ENCODE measurements at places on chromosomes 5 and 9.

DNA sequence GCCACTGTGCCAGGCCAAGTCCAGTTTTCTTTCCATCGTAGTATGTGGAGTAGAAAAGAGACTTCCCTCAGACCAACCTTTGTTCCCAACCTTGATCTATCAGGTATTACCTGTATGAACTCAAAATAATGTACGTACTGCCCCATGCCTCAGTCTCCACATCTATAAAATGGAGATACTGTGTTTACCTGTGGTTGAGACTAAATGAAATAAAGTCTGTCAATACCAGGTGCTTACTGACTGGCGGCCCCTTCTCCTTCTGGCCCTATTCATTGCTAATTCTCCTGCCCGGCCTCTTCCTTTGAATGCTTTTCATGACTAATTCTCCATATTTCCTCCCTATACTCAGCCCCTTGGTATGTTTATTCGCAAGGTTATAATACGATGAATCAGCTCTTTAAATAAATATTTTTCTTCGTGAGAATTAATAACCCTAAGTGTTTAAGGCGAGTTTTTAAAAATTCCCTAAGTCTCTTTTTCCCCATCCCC is 89.6 kb upstream of the BASP1 start:
- DNase-seq = no peak

- DNase-seq = no peak
These were observed 189.4 kb downstream of the GOLPH3 start for GRCh38 chr5:31984691-31985090.

DNA sequence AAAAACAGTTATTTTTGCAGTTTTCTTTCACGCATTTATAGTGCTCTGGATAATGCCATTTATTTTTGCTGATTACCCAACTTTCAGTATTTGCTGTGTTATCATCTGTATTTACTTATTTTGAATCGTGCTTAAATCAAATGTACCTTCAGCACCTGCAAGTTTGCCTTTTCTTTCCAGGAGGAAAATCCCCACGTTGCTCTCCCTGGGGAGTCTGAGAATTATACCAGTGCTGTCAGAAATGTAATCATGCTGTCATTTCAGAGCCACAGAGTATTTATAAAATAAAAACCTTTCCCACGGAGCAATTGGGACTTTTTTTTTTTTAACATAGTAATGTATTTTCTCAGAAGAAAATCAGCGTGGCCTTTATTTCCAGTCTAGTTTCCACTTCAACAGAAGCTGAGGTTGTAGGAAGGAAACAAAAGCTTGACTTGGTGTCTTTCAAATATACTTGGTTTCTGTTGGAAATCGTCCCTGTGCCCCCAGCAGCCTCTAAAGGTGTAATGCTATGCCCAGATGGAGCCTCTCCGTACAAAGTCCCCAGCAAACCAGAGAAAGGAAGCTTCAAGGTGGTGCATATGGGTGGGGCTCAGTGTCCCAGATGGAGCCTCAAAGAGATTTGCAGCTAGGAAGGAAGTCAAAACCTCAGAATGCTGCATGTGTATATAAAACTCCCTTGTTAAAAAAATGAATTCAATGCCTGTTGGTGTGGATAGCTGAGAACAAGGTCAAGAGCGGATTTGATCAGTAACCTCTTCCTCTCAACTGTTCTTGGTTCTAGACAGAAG is 2.1 kb downstream of the GPR150 start:
- no peak for DNase-seq

- DNase-seq = no peak
These were observed 41.9 kb downstream of the ZNF354A start for GRCh38 chr5:178688551-178688950.

GRCh38 chr9:131530920-131531832 is at the start of gene UCK1:
UCK1 (minus strand) TSS chr9:131531263; CDS start chr9:131531174, 89 bp downstream.
- DNase-seq = peak; percentile 59

DNA sequence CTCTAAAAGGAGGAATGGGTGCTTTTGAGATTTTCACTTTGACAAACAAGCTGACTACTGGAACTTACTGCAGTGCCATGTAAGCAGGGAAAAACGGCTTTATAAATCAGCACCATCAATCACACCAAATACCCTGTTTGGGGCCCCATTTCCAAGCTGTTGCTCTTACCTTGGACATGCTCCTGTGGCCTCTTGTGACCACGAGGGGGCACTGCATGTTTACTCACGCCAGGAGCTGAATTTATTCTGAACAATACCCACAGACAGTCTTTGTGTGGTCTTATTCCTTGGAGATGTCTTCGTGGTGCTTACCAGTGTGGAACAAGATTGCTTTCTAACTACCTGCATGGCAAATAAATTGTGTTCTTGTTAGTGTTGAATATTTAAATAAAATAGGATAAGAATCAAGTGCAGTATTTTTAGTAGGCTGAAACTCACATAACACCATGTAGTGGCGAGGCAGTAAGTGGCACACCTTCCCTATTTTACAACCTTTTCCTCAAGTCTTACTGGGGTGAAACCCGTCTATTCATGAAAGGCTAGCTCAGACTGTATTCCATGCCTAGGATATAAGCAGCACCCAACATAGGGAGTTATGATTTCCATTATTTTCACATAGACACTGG is 155.5 kb upstream of the NMUR2 start:
- DNase-seq = peak; percentile 1

DNA sequence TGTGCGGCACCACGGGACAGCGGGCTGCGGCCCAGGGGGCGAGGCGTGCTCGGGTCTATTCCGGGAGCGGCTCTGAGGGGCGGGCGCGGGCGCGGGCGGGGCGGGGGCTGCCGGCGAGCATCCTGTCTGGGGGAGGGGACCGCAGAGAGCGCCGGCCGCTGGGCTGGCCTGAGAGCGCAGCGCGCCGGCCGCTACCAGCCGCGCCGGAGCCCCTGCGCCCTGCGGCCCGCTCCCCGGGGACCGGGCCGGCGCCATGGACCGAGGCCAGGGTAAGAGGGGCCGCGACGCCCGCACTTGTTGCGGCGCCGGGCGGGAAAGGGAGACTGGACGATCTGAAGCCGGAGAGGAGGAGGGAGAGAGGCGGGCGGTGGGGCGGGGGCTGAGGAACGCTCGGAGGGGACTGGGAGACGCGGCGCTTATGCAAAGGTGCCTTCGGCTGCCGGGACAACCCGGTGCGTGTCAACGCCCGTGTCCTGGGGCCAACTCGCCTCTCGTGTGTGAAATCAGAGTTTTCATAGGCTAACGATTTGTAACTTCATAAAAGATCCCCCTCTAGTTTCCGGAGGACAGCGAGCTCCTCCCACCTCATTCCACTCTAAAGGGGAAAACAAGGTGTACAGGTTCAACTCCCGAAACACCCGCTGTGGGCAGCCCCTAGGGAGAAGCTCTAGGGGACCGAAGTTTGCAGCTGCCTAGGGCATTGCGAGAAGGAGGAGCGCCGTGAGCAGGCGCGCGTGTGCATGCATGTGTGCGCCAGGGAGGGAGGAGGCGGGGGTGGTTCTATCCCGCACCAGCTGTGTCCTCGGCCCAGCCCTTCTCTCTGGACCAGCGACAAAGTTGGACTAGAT is at the start of gene AFAP1L1:
Gene AFAP1L1, plus strand, starts transcription at position 144 of the 848 bp plus-strand sequence. Its CDS starts 110 bp downstream, at position 254.
- DNase-seq = no peak

DNA sequence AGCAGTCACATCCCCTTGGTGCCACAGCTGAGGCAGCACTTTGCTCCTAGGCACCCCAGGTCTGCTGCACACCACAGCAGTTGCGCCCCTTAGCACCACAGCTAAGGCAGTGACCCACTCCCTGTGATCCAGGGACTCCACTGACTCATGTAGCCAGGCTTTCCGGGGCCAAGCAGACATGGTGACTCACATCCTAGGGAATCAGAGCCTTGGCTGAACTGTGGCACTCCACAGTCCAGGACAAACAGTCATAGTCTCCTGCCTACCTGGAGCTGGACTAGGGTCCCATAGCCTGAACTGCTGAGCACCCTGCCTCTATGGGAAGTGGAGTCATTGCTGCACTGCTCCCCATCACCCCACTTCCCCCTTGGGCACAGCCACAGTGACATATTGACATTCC is 338.7 kb downstream of the NPR3 start:
- DNase-seq = no peak

DNA sequence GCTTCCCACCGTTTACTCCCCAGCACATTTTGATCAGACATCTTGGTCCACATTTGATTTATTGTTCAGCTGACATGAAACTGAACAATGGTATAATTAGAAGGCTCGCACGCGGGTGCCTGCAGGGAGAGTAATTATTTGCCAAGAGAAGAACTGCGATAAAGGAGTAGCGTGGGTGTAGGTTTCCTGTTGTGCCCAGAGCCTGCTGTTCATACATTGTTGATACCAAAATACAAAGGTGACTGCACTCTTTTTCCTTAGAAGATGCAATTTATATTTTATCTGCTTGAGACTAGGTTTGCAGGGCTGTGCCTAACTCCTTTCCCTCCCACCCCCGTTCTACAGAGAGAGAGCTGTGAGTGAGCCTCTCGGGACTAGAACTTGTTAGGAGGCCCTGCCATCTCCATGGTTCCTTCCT is 241.8 kb upstream of the MSX2 start:
- DNase-seq = no peak

DNA sequence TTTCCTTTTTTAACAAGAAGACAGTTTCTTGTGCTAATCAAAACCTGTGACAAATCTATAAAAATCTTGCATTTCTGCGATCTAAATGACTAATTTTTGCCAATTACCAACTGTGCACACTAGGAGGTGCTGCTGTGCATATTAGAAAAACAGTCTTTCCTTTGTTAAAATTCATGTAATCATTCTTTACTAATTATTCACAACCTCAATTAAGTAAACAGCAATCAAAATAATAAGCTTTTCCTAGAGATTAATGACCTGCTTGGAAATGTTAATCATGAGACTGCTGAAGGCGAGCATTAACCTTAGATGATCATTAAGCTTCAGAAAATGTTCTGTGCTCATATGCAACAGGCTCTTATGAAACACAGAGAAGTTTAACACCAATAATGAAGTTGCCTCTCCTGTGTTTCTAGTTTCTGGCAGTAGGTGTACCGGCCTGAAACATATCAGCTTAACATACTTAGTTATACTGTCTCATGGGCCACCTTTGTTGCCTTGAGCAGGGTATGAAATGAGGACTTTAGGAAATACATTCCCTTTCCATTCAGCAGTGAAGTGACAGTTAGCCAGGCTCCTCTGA is 17.7 kb downstream of the RFESD start:
- DNase-seq = peak; percentile 25

DNA sequence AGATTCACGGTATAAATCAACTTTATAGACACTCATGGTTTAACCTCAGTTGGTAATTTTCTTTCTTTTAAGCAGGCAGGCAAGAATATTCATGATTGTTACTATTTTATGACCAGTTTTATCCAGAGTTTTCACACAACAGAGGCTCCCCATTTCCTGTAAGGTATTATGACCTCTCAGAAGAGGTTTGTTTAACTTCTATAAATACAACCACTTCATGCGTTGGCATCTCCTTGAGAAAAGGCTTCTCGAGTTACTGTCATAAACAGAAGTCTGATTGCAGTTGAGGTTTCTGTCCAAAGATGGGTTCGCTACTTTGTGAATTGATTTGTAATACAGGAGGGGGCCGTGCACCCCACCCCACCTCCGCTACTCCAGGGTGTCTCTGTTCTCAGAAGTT is 55.3 kb downstream of the ENTREP1 start:
- no peak for DNase-seq

GRCh38 chr5:79795764-79796398 is 106.2 kb downstream of the CMYA5 start:
- no peak for DNase-seq

DNA sequence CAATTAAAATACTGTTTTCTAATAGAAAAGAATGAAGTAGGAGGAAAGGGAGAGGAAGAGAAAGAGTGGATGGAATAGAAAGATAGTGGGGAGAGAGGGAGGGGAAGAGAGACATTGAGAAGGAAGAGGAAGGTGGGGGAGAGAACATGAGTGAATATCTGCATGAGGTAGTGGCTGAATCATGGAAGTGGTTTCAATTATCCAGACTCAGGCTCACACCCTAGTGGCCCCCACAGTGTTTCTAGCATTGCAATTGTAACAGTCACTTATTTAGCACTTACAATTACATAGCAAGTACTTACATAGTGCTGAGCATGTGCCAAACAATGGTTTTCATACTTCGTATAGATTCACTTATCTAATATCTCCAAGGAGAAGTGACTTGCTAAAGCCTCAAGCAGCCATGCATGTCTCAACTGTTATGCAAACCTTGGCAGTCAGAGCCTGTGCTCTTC is 72.7 kb downstream of the CAST start:
- no peak for DNase-seq

DNA sequence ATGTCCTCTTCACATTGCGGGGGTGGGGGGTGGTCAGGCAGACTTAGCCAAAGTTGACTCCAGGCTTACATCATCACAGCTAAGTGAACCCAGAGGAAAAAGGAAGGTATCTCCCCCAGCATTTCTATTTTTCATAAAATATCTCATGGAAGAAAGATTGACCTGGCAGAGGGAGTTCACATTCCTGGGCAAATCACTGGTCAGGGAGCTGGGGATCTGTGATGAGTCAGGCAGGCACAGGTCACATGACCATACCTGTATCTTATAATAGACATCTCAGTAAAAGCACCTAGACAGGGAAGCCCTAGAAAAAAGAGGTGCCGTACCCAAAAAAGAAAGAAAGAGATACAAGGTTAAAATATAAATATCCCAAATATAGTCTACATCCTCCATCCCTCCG is 57.3 kb upstream of the WWC1 start:
- no peak for DNase-seq

DNA sequence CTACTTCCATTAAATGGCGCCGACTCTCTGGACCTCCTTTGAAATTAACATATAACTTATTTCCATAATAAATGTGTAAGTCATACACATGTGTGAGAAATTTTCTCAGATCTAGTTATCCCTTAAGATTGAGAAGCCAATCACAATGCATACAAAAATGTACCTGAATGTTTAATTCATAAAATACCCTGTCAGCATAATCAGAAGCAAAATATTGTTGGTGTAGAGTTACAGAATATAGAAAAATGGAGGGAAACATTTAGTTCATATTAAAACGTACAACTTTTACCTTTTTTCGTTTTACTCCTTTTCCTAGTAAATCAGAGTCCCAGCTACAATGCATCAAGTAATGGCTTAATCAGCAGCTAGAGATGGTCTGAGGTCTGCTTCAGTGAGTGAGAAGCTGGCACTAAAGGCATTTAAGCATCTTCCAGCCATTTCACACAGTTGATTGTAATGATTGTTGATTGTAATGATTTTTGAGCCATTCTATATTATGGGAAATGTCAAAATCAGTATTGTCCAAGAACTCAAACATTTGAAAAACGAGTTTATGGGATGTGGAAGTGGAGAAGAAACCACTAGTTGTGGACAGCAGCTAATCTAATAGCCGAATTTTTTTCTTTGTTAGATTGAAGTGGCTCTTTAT is 81.8 kb downstream of the ANXA1 start:
- DNase-seq = no peak
